ENCODE measurements at places on chromosomes 4 and X.

DNA sequence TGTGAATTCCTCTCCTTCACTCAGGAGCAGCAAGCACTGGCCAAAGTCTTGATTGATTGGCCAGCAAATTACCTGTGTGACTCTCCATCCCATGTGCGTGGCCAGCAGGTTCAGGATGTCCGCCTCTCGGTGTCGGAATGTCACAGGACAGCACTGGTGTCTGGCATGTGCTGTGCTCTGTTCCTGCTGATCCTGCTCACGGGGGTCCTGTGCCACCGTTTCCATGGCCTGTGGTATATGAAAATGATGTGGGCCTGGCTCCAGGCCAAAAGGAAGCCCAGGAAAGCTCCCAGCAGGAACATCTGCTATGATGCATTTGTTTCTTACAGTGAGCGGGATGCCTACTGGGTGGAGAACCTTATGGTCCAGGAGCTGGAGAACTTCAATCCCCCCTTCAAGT, 20.4 kb downstream of the TLR2 start:
- DNase-seq: no peak

DNA sequence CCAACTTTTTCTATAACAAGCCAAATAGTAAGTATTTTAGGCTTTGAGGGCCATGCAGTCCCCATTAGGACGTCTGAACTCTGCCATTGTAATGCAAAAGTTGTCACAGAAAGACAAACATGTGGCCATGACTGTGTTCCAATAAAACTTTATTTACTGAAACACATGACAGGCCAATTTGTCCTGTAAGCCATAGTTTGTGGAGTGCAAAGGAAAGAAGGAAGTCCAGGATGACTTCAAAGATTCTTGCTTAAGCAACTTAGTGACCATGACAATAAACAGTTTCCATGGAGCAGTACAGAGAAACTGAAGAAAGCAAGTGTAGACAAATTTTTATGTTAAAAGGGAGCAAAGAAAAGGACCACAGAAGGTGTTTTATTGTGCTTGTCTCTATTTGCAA, 35.0 kb upstream of the MYOZ2 start:
- DNase-seq: no peak

- peak; percentile 57 for DNase-seq
Measured at GRCh38 chr4:95059663-95060062, 301.9 kb downstream of the BMPR1B start.

DNA sequence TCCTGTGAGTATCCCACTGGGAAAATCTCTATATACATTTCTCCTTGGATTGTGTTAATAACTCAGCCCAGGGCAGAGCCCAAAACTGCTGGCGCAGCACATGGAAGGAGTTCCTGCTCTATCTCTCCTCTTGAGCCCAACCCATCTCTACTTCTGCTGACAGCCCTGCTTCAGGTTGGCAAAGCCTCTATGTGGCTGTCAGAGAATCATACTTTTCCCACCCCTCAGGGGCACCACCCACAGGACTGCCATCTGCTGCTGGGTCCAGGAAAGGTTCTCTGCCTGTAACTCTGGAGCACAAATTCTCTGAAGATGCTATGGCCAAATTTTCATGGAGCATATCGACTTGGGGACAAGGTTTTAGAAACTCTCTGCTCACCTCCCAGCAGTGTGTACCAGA, 278.5 kb upstream of the EMCN start:
- DNase-seq: no peak

- no peak for DNase-seq
Measured at GRCh38 chrX:46543441-46543840, 1.8 kb downstream of the ZNF674 start.

DNA sequence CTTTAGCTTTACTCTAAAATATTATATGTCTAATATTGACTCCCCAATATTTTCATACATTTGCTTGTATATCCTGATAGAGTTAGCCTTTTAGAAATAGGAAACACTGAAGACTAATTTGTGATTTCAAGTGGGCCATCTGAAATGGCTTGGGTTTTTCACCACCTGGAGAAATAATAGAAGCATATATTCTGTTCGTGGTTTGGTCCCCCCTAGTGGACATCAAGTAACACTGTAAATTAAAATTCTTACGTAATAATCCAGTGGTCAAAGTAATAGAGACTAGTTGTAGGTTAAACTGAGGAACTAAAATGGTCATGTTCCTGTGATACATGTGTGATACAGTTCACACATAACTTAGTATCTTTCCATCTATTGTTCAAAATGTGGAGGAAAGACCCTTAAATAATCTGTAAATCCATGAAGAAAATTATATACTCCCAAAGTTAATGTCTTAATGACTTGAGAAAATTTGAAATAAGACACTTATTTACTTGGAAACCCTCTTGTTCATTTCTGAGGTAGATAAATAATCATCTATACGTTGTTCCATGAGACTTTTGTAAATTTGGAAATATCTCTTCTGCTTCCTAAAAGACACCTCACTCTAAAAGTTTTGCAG, 79.8 kb upstream of the SMARCAD1 start:
- DNase-seq: peak; percentile 21

- no peak for DNase-seq
Measured at GRCh38 chr4:103928370-103928769, 208.6 kb upstream of the TACR3 start.

DNA sequence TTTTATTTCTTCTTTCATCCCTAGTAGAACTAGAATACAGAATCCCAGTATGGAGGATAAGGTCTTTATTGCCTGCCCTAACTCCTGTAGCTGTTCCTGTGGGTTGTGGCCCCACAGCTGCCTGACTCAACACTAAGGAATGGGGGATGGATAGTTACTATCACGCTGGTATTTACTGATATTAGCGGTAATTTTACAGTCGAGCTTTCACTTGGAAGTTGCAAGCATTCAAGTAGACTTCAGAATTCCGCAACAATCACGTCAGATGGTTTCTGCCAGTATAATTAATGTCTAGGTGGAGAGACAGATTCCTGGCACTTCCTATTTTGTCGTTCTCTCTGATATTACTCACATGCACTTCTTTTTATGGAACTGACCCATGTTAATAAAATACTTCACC, 489.8 kb downstream of the PABPC4L start:
- DNase-seq: no peak

DNA sequence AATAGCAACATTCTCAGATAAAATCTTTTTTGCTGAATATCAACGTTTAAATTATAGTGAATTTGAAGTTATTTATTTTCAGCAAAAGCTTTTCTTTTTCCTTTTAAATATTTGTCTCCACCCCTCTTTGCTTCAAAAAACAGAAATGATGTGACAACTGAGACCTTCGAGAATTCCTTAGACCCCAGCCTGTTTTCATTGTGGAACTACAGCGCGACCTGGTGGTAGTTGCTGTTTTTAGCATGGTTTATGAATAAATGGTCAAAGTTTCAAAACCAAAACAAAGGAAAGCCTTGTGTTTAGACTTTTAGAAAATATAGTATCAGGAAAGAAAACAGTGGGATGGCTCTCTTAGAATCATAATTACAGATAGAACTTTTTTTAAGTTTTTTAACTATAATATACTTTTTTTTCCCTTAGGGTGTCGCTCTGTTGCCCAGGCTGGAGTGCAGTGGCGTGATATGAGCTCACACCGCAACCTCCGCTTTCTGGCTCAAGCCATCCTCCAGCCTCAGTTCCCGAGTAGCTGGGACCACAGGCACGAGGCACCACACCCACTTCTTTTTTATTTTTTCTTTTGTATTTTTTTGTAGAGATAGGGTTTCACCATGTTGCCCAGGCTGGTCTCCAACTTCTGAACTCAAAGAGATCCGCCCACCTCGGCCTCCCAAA, 26.8 kb upstream of the TMEM184C start:
- peak; percentile 80 for DNase-seq

DNA sequence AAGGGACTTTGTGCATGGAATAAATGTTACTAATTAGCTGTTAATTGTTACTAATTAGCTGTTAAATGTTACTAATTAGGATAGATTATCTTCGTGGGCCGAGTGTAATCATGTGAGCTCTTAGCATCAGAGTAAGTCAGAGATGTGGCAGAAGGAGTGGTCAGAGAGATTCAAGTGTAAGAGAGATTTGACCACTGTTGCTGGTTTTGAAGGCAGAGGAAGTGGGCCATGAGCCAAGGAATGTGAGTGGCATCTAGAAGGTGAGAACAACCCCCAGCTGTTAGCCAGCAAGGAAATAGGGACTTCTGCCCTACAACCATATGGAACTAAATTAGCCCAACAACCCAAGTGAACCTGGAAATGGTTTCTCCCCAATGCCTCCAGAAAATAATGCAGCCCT, 28.2 kb downstream of the ODAPH start:
- no peak for DNase-seq
